Stimulated activated CD8-positive, alpha-beta memory T cell treated with anti-CD3 and anti-CD28 coated beads, Interleukin-15, amount 100 ng/mL, for 4 hours (primary cell): ENCODE measurements at places on chromosomes 16 and 17.

DNA sequence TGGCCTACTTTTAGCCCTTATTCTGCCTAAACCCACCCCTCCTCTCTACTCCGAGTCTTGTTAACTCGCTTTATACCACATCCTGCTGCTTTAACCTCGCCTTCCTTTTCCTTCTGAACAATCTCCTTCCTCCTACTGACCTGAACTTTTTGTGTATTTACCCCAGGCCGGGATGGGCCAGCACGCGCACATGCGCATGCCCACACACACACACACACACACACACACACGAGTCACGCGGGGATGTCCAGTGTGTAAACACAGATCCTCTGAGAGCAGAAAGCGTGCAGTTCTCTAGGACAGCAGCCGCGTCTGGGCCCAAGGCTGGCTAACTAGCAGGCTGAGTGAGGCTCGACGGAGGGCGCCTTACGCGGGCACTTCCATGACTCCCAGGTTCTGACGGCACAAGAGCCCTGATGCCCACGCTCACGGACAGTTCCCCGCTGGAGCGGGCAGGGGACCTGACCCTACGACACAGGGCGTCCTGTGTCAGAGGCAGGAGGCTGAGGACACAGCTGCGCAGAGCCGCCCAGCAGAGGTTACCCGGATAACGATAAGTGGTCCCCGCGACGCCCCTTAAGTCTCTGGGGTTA lies 610 bp downstream of the PIK3R5 start:
- no peak for DNase-seq

- DNase-seq: no peak
Observed at GRCh38 chr17:8611619-8612298, 18.8 kb downstream of the MYH10 start.

- no peak for DNase-seq
Observed at GRCh38 chr17:45705123-45706009, 78.8 kb upstream of the CRHR1 start.

GRCh38 chr17:74604761-74605160 lies 12.7 kb upstream of the CD300LD start:
- no peak for DNase-seq

- no peak for DNase-seq
Observed at GRCh38 chr16:70735141-70735979, 49.5 kb upstream of the MTSS2 start.

DNA sequence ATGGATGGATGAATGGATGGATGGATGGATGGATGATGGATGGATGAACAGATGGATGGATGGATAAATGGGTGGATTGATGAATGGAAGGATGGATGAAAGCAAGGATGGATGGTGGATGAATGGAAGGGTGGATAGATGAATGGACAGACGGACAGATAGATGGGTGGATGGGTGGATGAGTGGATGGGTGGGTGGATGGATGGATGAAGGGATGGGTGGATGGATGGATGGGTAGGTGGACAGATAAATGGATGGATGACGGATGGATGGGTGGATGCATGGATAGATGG lies 14.9 kb downstream of the SRL start:
- DNase-seq: no peak

GRCh38 chr17:16872351-16873173 lies 99.4 kb downstream of the TNFRSF13B start:
- no peak for DNase-seq

GRCh38 chr16:1299012-1299867 lies 10.2 kb upstream of the UBE2I start:
- no peak for DNase-seq

GRCh38 chr16:2980227-2981176 lies at the start of gene PKMYT1:
Gene PKMYT1, minus strand, starts transcription at chr16:2980446. Its CDS starts 789 bp downstream, at chr16:2979657.
- peak; percentile 84 for DNase-seq

- no peak for DNase-seq
Observed at GRCh38 chr17:76714336-76714735, 3.6 kb upstream of the MXRA7 start.

- DNase-seq: no peak
Observed at GRCh38 chr17:30532871-30533270, 55.7 kb downstream of the GOSR1 start.

DNA sequence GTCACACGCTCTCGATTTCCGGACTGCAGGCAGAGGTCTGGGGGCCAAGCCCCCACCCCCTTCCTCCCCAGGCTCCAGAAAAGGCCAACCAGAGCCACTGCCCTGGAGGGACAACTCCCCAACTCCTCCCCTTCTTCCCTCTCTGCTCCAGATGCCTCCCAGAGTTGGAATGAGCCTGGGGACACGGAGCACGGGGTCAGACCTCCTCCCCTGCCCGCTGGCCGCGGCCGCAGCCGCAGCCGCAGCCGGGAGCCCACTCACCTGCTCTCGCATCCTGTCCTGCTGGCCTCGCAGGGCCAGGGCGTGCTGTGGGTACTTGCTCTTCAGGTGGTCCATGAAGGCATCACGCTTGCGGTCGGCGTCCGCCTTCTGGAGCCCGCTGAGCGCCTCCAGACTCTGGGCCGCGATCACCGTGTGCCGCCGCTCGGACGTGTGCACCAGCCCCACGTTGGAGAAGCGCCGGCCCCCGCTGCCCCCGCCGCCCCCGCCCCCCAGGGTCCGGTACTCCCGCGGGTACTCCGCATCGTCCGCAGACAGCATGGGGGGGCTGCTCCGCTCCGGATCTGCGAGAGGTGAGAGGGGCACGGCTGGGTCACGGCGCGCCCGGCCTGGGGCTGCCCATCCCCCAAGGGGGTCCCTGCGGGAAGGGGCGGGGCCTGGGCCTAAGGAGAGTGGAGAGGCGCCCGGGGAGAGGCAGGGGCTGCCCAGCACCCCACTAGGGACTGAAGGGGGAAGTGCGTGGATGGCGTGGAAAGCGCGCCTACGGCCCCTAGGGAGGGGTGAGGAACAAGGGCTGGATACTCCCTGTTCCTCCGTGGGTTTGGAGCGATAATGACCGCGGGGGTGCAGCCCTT lies 27.3 kb downstream of the SRCIN1 start:
- DNase-seq: no peak

DNA sequence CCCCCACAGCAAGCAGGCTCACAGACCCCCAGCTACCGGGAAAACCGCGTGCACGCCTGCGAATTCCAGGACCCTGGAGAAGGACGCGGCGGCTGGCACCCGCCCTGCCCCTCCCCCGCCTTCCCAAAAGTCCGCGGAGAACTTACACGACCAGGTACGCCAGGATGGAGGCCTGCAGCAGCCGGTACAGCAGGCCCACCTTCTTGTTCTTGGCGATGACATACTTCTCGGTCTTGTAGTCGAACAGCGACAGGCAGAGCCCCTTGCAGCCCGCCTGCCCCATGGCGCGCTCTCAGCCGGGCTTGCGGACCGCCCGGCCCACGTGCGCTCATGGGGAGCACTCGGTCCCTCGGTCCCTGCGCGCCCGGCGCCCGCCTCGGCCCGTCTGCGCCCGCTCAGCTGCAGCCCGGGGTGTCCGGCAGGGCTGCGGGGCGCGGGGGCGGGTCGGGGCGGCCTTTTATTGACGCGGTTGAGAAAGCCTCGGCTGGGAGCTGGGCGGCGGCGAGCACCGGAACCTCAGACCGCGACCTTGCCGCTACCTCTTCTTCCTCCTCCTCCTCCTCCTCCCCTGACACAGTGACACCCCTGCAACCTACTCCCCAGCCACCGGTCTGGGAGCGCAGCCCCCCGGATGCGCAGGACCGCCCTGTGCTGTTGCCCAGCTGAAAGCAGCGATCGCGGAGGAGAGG lies at the start of gene P2RX5:
TSS of gene P2RX5 (minus strand) at position 433 of the 689 bp plus-strand sequence. CDS start at position 283, 150 bp downstream.
- DNase-seq: peak; percentile 23

GRCh38 chr17:80116276-80116920 lies 15.0 kb downstream of the GAA start:
- no peak for DNase-seq

GRCh38 chr17:28346746-28347246 lies 10.5 kb downstream of the POLDIP2 start:
- DNase-seq: no peak

DNA sequence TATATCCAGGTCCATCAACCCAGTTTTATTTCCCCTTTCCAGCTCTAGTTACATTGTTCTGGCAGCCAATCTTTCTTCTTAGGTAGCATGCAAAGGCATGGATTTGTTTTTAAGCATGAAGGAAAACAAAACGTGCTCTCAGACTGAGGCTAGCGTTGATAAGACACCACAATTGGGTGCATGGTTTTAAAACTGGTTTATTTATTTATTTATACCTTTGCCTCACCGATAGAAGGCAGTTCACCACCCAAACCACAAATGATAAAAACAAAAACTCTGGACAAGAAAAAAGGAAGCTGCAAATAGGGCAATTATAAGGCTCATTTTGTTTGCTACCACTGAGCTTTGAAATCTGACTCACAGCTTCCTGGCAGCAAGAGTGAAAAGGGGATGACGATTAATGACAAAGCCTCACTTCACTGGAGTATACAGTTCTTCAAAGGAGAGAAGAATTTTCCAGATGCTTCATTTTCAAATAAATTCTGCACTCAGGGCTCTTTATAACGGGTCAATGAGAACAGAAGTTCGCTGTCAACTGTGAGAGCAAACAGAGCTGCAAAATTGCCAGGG lies 278.4 kb upstream of the IRX5 start:
- no peak for DNase-seq

DNA sequence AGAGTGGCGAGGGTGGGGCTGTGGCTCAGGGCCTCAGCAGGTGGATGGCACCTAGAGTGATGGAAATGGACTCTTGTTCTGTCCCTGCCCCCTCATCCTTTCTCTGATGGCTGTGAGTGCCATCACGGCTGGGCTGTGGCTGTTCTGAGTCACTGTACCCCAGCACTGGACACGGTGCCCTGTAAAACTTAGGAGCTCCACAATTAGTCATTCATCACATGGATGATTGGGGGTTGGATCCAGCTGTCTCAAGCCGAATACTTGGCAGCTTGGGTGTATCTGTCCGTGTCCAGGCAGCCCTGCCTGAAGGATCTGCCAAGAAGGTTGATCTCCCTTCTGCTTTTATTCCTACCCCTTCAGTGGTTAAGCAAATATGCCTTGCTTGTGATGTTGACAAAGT lies 295.5 kb upstream of the EEF2KMT start:
- no peak for DNase-seq

- no peak for DNase-seq
Observed at GRCh38 chr17:39599004-39599664, 8.6 kb downstream of the NEUROD2 start.

- no peak for DNase-seq
Observed at GRCh38 chr16:58684001-58684353, 593 bp downstream of the SLC38A7 start.

DNA sequence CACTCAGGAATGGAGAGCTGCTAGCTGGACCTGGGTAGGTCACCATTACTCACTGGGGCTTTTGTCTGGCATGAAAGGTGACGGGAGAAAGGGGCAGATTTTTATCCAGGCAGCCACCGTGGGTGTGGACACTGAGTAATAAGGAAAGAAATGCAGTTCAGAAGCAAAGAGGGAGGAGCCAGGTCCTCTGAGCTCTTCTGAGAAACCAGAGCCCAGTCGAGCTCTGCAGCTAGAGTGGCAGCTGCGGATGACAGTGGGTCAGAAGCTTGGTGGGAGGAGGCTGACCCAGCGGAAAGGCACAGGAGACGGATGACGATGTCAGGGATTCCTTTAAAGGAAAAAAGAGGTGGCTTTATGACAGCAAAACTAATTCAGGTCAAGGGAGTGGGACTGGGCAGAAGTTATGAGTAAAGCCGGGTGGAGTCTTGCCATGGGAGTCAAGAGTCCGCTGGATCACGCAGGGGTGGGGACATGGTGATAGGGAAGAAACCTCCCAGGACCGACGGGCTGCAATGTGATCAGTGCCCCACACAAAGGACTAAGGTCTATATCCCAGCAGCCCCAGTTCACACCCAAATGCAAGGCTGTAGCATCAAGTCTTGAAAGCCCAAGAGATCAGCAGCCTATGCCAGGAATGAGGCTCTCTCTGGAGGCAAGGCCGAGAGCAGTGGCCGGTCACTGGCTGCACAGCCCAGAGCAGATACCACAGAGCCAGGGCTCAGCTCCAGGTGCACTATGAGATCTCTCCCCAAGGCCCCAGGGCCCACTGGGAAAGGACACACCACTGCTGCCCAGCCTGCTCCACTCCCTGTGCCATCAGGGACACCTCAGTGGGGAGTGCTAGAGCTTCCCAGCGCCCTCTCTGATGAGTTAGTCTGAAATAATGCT lies 6.3 kb upstream of the MNT start:
- no peak for DNase-seq
